CD4-positive, alpha-beta T cell treated with Interferon gamma for 1 hour (primary cell): ENCODE measurements at places on chromosomes 4 and X.
A peak's percentile ranks its signal among the peaks of the same experiment; 100 is the strongest.

DNA sequence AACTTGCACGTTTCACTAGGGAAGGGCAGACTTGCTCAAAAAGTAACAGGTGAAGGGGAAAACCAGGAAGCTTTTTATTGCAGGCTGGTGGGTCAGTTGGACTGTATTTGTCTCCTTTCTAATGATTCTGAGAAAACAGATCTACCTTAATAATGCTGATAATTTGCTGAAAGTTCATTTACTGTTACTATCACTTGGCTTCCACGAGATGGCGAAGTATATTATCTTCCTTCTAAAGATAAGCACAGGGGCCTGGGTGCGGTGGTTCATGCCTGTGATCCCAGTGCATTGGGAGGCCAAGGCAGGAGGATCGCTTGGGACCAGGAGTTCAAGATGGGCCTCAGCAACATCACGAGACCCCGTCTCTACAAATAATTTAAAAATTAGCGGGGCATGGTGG, 16.4 kb downstream of the CCKAR start:
- DNase-seq, result no peak

- DNase-seq, result no peak
Measured at GRCh38 chr4:4981827-4982226, 37.4 kb downstream of the CYTL1 start.

GRCh38 chrX:1072637-1073377, 139.6 kb downstream of the CRLF2 start:
- DNase-seq, result no peak

GRCh38 chrX:95056901-95057300, 1382.9 kb downstream of the FAM133A start:
- DNase-seq, result no peak

- DNase-seq, result no peak
Measured at GRCh38 chr4:149166876-149167275, 648.8 kb downstream of the IQCM start.

GRCh38 chr4:132479543-132479942, 669.6 kb upstream of the PCDH10 start:
- no peak for DNase-seq

GRCh38 chr4:121712001-121712651, 15.3 kb upstream of the ANXA5 start:
- no peak for DNase-seq

GRCh38 chr4:127781300-127782024, 660 bp upstream of the HSPA4L start:
- DNase-seq, result no peak

- DNase-seq, result peak; percentile 42
Measured at GRCh38 chrX:55907968-55908607, 190.5 kb downstream of the RRAGB start.

DNA sequence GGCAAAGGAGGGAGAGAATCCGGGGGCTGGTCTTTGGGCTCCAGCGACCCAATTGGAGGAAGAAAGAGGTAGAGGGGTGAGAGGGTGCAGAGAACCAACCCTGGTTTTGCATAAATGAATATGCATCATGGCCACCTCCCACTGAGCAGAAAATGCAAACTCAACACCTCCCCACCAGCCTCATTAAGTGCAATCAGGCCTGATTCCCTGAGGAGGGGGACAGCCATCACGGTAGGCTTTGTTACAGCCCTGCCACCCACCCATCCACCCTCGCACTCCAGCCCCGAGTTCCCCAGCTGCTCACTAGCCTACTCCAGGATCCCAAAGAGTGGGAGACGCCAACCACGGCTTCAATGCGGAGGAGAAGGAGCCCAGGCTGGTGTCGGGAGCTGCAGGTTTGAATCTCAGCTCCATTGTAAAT, 48.3 kb upstream of the MAN2B2 start:
- no peak for DNase-seq

- no peak for DNase-seq
Measured at GRCh38 chr4:141686879-141687278, 50.5 kb downstream of the IL15 start.

DNA sequence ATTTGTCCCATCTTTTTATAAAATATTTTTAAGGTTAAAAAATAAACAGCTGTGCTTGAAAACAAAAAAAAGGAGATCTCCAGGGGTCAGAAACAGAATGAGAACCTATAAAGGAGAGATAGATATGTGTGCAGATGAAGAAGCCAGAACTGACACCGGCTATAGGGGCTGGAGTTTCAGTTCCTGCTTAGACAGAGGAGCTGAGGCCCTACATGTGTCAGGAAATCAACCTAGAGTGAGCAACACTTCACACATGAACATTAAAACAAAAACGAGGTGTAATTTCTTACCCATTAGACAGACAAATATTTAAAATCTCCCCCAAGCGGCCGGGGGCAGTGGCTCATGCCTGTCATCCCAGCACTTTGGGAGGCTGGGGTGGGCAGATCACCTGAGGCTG, 17.8 kb upstream of the HUWE1 start:
- no peak for DNase-seq

DNA sequence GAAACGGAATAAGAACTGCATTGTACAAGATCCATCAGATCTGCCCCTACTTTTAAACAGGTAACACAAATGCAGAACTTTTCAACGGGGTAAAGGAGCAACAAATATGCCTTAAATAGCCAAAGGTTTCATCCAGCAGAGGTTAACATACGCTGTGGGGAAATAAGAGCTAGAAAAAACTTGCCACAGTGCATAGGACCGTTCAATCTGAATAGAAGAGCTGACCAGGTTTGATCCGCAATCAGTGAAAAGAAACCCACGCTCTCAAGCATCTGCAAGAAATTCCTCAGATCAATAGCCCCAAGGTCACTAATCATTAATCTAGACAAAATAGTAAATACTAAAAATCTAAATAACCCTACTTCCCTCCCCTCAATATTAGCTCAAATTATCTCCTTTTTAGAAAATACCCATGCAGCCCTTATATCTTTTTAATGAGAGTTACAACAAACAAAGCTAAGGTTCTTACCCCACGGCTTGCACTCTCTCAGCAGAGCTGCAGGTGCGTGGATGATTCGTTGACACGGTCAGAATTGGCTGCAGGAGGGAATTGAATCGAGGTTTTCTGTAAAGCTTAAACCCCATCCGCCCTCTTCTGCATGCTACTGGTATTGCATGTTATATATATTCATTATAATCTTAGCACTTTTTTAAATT, at the start of gene TLR10:
Gene TLR10 (minus strand): TSS at position 539 of the 657 bp plus-strand sequence. CDS start 7,400 bp downstream, outside the sequence.
- DNase-seq, result peak; percentile 51

GRCh38 chr4:62706423-62706822, 1506.3 kb downstream of the ADGRL3 start:
- no peak for DNase-seq

DNA sequence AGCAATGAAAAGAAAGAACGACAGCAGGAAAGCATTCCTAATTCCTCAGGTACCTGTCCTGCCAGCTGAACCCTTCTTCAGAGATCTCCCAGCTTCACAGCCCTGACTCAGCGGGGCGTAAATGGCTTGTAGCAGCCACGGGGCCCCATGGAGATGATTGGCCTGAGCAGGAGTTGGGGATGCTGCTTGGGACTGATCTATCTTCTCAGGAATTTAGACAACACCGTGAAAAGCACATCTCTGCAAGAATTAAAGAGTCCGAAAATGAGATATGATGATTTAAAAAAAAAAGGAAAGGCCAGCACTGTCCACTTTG, 22.5 kb upstream of the SLC25A4 start:
- no peak for DNase-seq

GRCh38 chr4:168917138-168917779, 92.8 kb downstream of the CBR4 start:
- no peak for DNase-seq

GRCh38 chr4:186657764-186658163, 65.9 kb downstream of the FAT1 start:
- DNase-seq, result no peak

DNA sequence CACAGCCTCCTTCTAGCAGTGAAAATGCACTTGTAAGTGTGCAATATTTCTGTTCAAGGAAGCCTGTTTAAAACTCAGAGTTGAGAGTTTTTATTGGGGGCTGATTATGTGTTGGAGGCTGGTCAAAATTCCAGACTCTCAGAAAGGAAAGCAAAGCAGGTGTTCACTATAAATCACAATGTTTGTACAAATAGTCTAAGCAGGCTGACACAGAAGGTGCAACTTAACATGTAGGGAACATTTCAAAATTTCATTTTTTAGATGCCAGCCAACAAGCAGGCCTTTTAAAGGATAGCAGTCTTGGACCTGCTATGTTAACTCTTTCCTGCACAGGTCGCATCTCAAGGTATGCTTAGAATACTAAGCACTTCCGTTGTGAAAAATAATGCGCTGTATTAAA, 112.3 kb upstream of the IL13RA1 start:
- no peak for DNase-seq

- no peak for DNase-seq
Measured at GRCh38 chr4:133498149-133498548, 349.1 kb downstream of the PCDH10 start.

GRCh38 chrX:125424536-125424935, 104.9 kb downstream of the TEX13C start:
- no peak for DNase-seq

DNA sequence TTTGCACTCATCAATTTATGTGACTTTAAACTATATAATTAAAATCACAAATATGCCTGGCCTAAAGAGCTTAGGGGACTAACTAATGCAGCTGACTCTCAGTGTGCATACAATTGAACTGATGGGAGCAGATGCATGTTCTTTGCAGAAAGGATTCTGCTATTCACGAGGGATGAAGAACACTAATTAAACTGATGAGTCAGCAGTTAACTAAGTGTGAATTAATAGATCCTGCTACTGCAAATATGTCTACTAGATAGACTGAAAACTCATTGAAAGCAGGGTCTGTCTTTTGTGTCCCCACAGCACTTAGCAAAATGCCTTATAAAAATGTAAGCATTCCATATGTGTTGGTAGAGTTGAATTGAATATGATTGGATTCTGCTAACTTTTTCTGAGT, 104.0 kb downstream of the SRPX start:
- DNase-seq, result no peak

DNA sequence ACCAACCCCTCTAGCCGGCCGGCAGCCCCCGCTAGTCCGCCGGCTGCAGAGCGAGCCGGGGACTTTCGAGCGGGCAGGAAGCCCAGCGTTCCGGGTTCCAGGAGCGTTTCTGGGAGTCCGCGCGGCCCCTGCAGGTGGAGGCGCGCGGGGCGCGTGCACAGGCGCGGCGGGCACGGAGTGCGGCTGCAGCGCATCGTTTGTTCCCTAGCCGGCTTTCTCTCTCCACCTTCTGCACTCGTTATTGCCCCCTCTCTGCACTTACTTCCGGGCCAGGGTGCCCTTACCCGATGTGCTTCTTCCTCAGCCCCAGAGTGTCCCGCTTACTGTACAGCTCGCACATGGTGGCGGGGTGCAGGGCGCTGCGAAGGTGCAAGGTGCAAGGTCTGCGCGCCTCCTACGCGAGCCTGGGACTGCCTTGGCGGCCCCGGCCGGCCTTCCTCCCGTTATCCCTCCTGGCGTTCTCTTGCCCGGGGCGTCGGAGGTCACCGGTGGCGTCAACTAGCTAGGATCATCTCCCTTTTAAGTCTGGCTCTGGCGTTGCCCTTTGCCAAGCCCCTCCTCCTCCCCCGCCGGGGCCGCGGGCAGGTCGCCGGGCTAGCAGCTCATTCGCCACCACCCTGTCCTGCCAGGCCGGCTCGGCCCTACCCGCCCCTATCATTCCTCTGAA, at the start of gene ETNPPL:
Gene ETNPPL (minus strand): TSS at position 495 of the 667 bp plus-strand sequence. CDS start 155 bp downstream, at position 340.
- no peak for DNase-seq

- no peak for DNase-seq
Measured at GRCh38 chr4:159702200-159702599, 599.3 kb downstream of the RAPGEF2 start.

DNA sequence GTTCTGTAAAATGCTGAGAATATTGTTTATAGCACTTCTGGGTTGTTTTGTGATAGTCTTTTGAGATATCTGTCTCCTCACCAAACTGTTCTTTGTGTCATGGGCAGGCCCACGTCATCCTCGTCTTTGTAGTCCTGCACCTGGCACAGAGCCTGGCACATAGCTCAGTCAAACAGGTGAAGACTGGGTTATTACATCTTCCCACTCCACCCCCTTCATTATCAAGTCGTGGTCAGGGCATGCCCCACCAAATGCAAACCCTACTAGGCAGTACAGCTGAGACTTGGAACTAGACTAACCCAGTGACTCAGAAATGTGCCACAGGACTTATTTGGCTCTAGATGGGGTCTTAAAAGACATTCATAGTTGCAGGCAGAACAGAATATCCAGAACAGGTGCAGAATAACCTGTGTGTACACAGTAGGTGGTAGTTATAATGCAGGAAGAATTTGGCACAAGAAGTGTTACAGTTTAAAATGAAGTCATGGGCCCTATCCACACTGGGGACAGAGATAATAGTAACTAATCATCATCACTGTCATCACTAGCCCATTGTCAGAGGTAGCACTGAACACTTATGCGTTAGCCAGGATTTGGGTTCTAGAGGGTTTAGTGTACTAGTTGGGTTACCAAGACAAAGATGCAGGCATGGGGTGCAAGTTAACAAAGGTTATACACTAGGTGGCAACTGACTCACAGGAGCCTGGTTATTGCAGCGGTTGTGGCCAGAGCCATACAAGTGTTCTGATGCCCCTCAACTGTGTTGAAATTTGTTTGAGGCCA, 74.9 kb downstream of the TBL1X start:
- no peak for DNase-seq

- DNase-seq, result peak; percentile 6
Measured at GRCh38 chr4:104942990-104943743, 203.5 kb upstream of the TET2 start.

- DNase-seq, result no peak
Measured at GRCh38 chr4:38176165-38176564, 216.0 kb downstream of the PTTG2 start.

- no peak for DNase-seq
Measured at GRCh38 chr4:122588453-122589238, 32.2 kb downstream of the IL21 start.

DNA sequence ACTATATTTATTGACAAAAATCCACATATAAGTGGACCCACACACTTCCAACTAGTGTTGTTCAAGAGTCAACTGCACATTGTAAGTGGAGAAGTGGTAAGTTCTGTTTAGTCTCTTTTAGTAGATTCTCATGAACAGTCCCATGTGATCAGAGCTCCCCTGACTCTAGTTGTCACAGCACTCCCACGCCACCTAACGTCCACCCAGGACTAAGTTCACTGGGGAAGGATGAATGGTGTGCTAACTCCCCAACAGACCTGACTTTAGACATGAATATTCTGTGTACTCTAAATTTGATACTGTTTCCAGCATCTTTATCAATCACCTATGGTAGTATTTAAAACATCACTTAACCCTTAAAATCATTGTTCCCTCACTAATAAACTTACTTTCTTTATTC, 59.8 kb downstream of the PACRGL start:
- DNase-seq, result no peak
